ENCODE measurements at places on chromosomes 2 and 18.

DNA sequence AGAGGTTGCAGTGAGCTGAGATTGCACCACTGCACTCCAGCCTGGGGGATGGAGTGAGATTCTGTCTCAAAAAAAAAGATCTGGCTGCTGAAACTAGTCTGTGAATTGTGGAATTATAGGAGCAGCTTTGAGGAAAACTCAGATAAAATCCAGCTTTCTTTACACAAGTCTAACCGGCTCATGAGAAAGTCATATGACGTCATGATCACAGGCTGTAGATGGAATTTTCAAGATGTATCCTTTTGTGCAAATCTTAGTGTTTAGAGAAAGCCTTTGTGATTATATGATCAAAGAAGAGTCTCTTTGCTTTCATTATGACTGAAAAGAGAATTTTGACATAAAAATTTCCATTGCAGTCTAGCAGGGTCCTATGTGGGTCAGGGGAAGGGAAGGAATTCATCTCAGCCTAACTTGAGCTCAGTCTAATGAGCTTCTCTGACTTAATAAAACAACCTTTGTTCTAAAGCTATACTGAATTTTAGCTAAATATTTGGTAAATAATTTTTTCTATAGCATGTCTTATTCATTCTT lies 90.2 kb upstream of the NCK2 start:
- no peak for DNase-seq

- no peak for DNase-seq
Measured at GRCh38 chr2:142041105-142041504, 89.7 kb downstream of the LRP1B start.

DNA sequence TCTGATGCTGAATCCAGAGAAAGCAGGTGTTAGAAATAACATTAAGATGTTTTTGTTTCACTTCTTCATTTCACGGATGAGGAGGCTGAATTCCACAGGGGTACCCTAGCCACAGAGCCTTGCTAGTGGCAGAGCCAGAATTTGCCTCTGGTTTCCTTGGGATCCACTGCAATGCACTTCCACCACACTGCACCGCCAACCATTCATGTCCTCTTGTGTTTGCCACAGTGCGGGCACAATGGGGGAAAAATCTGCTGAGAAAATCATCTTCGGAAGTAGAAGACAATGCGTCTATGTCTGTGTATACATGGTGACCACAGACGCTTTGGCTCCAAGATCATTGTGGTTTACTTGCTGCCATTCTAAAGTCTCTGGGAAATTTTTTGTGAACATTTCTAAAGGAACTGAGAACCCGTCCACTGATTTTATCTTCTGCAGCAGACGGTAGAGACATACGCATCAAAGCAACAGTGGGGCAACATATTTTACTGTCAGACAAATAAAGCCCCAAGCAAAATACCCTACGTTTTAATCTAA lies 14.9 kb downstream of the ICOS start:
- DNase-seq: no peak

DNA sequence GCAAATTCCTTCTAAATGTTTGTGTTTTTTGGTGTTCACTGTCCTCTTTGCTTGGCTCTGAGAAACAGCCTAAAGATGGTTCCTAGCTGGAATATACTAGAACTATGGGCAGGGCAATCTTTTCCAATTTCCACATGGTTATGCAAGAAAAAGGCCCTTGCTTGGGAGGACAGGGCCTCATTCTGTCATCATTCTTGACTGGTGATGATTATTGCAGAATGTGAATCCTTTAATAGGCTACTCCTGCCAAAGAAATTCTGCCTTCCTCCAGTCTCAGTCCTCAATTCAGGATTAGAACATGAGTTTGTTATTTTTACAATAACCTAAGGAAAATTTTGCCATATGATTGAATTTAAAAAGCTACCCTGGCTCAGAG lies 218.7 kb downstream of the HNMT start:
- DNase-seq: no peak

DNA sequence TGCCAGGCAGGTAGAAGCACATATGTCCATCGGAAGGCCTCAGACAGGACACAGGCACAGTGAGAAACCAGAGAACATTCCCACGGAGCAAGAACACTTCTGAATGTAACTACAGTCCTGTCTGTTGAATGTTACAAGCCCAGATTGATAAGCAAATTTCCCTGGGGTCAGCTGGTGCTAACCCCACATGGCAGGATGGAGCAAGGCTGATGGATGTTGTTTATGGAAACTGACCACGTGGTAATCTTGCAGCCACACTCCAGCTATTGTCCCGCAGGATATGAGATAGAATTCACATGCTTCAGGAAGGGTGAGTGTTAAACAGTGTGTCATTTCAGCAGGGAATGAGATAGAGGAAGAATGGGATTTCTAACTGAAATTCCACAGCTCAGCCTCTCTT lies 138.8 kb upstream of the COPS8 start:
- no peak for DNase-seq

- no peak for DNase-seq
Measured at GRCh38 chr2:2662037-2662846, 331.2 kb upstream of the MYT1L start.

DNA sequence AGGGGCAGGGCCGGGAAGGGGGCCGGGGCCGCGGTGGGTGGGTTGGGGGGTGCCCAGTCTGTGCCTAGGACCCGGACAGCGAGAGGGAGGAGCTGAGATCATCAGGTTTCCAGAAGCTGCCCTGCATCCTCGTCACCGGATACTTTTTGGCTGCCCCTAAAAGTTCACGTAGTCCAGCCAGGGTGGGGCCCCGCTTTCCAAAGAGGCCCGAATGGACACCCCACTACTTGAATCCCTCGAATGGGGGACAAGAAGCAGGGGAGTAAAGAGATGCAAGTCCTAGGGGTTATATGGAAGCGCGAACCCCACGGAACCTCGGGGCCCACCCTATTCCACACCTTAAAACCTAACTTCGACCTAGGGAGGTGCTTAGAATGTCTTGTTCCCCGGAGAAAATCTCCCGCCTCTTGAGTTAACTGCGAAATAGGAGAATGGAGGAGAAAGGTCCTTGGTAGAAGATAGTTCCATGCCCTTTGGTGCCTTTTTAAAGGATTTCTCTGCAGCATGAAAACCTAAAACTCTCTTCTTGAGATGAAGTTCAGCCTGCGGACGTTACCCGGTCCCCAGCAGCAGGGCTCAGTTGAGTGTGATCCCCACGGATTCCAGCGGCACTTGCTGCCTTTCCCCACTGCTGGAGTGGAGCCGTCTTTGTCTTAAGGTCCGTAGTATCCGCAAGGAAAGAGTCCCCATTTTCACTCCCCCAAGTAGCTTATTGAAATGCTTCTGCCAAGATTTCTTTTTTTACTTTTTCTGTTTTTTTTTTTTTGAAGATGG lies 2.1 kb upstream of the RNF152 start:
- DNase-seq: peak; percentile 1

DNA sequence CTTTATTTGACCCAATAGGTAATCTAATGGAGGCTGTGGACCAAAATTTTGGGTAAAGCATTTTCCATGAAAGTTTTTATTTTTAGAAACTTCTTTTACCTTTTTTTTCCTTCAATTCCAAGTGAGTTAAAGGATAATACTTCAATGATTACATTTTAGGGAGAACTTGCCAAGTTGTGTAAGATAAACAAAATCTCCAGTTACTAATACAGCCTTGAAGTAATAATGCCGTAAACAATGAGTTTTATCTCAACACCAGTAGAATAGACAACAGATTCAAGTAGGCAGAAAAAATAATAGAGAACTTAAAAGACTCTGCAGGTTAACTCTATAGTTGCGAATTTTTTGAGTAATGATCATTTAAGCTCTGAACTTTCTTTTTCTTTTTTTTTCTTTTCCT lies 807.4 kb downstream of the CNTNAP5 start:
- no peak for DNase-seq

- DNase-seq: no peak
Measured at GRCh38 chr2:211347328-211347727, 790.9 kb downstream of the CPS1 start.

DNA sequence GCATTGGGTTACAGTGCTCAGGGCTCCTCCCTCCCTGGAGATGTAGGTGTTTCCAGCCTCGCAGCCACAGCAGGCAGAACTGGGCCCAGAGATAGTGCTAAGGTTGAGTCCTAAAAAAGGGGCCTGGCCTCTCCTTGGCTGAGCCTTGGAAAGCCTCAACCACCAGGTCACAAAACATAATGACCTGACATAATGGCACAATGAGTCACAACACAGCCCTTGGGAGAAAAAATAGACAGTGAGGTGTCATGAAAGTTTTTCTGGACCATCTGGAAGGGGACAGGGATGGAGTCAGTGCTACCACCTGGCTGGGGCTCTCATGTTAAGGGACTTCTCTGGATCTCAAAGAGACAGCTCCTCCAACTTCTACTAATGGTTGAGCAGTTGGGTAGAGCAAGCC lies 92.4 kb upstream of the LCLAT1 start:
- no peak for DNase-seq

GRCh38 chr2:172772633-172773032 lies 37.0 kb downstream of the RAPGEF4 start:
- peak; percentile 16 for DNase-seq

DNA sequence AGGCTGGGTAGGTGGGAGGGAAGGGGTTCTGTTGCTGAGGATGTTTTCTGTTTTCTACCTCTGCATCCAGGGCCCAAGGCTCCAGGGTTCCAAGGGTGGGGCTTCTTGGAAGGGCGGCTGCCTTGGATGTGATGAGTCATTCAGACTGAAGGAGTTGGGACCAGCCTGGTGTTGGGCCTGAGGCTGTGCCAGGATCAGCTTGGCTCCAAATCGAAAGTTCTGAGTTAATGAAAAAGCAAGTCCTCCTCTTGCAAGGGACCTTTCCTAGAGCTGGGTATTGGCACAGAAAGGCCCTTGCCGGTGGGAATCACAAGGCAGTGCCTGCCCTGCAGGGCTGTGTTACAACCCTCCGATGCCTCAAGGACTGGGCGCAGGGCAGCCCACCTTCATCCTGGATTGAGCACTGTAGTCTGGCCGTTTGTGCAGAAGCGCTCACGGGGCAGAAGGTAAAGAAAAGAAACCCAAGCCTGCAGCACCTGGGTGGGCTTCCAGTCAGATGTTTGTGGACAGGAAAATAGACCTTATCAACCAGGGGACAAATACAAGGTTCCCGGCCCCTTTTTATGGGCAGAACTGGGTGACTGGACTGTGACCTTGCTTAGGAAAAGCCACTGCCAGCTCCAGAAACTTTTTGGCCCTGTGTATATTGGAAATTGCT lies 52.5 kb upstream of the MCFD2 start:
- DNase-seq: peak; percentile 96

GRCh38 chr2:218662377-218662776 lies 2.9 kb downstream of the BCS1L start:
- DNase-seq: no peak
